ENCODE measurements at places on chromosomes 6 and 20.
A peak's percentile ranks its signal among the peaks of the same experiment; 100 is the strongest.

- DNase-seq: no peak
Measured at GRCh38 chr6:155404937-155405336, 50.7 kb downstream of the NOX3 start.

DNA sequence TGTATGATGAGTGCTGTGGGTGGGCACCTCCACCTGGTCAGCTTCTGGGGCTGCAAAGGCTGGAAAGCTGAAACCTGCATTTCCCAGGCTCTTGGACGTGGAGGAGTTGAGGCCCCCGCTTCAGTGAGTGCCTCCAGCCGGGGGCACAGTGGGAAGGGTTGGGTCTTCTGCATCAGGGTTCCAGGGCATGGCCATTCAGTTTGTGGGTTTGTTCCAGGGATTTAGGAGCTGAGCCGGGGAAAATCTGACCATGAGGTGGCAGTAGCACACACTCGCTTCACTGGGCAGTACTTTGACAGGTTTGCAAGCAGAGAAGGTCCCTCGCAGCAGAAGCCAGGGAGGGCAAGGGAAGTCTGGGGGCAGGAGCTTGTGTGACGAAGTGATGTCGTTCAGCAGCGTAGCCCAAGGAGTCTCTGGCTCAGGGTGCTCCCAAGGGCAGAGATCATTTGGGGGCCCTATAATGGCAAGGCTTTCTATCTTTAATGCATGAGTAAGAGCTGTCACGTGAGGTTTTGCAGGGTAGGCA, 69.5 kb upstream of the SULF2 start:
- DNase-seq: no peak

- DNase-seq: peak; percentile 4
Measured at GRCh38 chr6:14542670-14543366, 425.2 kb downstream of the CD83 start.

DNA sequence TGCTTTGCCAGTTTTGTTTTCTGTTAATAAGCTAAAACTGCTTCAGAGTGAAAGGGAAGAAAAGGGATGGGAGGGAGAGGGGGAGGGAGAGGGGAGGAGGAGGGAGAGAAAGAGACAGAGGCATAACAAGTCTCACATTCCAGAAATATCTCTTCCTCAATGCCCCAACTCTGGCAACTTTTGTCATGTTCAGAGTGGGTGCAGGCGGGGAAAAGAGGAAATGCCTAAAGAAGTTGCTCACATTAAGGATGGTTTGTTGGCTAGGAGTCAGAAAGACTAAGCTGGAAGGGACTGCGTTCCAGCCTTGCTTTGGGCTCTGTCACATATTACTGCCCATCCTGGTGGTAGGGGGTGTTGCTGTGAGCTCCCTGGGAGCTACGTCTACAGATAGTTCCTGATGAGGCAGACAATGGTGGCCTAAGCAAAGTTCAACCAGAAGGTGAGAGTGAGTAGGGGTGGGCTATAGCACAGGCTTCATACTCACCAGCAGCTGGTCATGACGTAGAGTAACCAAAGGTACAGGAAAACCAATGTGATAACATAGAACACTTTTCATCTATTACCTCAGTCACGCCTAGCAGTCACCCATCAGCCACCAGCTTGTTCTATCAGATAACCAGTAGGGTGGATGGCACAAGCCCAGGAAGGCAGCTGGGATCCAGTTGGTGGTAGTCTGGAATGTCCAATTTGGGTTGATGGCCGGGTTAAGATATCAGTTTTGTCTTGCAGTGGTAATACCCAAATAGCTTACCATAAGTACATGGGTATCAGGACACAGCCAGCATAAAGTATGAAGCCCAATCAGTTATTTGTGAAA, 2.1 kb downstream of the TSPYL4 start:
- no peak for DNase-seq
